Activated effector memory CD4-positive, alpha-beta T cell treated with Interleukin-2 at 50 U/mL for 16 hours (primary cell): ENCODE measurements at places on chromosomes 16 and 17.

GRCh38 chr16:80390046-80390445, 150.7 kb upstream of the DYNLRB2 start:
- no peak for DNase-seq

GRCh38 chr17:63289931-63290330, 156.2 kb downstream of the CYB561 start:
- no peak for DNase-seq

GRCh38 chr17:40448213-40448638, 5.0 kb downstream of the IGFBP4 start:
- DNase-seq: no peak

DNA sequence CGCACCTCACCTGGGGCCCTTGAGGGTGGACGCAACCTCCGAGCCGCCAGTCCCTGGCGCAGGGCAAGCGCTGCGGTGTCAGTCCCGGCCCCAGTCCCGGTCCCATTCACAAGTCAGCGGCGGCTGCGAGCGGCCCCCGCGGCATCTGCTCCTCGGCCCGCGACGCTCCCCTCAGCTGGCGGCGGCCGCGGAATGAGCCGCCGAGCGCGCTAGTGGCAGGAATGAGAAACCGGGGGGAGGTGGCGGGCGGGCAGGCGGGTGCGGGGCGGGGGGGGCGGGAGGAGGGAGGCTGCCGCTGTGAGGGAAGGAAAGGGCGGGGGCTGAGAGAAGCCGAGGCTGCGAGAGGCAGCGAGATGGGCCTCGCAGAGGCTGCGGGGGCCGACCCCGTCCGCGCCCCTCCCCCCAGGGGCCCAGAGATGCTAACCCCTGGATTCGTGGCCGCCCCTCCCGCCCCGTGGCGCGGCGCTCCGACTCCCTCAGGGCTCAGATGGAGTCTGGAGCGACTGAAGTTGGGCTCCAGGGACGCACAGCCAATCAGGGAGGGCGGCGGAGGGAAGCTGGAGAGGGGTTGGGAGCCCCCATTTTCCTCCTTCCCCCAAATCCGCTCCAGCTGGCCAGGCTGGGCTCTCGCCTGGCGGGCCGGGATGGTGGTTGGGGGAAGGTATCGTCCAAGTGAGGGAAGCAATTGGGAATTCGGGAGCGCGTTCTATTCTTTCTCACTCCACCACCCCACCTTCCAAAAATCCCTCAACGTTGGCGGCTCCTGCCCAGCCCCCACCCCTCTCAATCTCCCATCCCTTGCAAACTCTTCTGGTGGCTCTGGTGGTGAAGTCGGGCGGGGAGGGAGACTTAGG, at the start of gene CDH11:
CDH11 (minus strand) TSS at position 194 of the 854 bp plus-strand sequence. CDS start 117,194 bp downstream, outside the sequence.
- no peak for DNase-seq

DNA sequence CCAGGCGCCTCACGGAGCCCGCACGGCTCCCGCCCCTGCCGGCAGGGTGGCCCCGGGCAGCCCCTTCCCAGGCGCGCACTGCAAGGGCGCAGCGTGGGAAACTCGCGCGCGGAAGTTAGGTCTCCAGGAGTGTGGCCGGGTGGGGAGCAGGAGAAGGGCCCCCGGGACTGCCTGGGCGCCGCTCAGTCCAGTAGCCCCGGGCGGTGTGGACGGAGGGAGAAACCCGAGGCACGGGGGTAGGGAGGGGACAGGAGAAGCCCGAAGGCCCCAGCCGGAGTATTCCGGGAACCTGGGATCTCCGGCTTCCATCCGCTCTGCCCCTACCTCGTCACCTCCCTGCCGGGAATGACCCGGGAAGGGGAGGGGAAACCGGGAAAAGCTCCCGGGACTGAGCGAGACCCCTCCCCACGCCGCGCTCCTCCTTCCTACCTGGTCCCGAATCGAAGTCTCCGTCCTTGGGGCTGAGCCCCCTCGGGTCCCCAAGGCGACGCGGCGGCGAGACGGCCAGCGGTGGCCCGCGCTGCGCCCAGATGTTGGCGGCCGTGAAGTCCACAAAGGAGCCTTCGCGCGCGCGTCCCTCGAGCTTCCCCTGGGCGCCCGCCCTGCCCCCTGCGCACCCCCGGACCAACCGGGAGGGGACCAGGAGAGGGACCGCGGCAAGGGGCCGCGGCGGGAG, 418 bp downstream of the SOCS3 start:
- no peak for DNase-seq

GRCh38 chr17:47945529-47946508, 4.4 kb downstream of the PNPO start:
- no peak for DNase-seq

GRCh38 chr17:50949989-50950877, 84.1 kb upstream of the TOB1 start:
- peak; percentile 44 for DNase-seq

GRCh38 chr16:82119405-82119804, 50.6 kb downstream of the MPHOSPH6 start:
- DNase-seq: no peak

DNA sequence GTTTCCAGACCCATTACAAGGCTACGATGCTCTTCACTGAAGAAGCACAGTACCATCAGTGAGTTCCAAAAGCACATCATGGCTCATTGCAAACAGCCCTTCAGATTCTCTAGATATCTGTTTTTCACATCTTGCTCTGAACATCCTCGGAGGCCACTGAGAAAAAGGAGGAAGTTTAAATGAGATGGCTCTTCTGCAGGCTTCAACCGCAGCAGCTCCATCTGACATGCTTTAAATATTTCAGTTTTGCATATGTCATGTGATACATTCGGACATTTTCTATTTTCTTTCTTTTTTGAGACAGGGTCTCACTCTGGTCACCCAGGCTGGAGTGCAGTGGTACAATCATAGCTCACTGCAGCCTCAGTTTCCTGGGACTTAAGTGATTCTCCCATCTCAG, 396.8 kb downstream of the NPIPA8 start:
- DNase-seq: no peak

- DNase-seq: no peak
Measured at GRCh38 chr17:76742958-76743357, 5.0 kb downstream of the MFSD11 start.

DNA sequence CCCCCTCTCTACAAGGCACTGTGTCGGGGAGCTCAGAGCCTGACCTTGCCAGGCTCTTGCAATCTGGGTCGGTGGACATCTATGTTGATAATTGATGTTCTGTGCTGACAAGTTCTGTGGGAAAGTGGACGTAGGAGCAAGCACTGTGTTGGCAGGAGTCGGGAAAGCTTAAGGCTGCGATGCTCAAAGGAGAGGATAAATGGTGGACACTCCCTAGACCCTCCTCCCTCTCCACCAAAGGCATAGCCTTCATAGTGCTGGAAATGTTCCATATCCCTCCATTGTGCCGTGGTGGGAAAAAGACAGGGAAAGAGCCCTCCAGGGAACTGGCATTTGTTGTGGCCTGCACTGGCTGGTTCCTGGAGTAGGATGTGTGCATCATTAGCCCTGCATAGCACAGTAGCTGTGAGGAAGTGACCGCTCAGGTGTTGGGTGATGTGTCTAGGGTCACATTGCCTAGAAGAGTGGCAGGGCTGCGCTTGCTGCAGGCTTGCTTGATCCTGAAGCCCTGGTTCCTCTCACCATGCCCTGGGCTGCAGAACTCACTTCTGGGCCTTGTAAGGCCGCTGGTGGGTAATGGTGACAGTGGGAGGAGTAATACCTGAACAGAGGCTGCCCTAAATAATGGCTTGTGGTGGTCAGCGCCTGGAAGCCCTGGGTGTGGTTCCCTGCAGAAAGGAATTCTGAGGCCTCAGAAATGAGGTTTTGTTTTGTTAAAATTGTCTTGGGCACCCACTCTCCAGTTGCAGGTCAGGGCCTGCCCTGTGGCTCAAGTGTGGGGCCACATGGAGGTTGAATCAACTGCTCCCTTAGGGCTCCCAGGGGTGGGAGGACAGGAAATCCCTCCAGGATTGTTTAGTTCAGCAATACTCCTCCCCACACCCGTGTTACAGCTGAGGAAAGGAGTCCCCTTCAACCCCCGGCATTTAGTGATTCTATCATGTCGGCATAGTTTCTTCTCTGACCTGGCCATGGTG, 62.6 kb downstream of the KSR1 start:
- no peak for DNase-seq

DNA sequence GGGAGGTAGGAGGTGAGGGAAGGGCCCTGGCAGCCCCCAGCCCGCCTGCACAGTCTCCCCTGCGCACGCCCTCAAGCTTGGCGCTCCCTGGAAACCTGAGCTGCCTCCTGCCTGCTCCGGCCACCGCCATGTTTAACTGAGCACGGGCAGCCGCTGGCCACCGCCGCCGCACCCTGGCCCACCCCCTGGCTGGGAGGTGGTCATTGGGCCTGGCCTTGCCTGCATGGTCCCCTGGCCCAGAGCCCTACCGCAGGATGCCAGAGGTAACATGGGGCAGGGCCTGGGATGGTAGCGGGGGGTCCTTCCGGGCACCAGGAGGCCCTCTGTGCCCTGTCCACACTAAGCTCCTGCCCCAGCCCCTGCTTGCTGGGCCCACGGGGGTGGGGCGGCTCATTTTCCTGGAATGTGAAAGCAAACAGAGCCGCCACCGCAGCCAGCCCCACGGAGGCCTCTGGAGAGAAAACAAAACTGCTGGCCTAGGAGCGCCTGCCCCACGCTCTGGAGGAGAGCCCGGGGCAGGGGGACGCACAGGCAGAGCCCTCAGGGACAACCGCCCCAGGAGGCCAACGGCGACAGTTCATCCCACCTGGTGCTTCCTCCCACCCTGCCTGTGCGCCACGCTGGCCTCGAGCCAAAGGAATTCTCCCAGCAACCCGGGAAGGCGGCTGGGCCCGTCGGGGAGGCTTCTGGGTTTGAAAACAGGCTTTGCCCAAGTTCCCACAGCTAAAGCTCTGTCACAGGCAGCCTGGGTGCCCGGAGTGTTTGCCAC, 8.9 kb downstream of the NHERF2 start:
- DNase-seq: no peak

DNA sequence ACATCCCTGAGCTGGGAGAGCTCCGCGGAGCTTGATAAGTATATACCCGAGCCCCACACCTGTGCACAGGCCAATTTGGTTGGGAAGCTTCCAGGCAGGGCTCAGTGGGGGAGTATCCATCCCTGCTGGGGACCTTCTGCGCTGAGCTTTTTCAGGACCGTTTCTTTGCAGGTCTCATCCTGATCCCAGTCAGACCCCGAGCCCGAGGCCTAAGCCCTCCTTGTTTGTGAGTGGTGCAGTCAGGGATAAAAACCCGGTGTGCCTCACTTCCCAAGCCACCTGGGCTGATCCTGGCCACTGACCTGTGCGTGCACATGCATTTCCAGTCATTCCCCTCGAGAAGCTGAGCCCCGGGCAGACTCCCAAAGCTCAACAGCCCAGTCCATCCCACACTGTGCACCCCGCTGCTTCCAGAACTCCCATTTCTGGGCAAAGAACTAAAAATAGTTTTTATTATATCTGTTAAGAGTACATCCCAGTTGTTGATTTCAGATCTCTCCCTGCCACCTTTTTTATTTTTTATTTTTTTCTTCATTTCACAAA, 27.3 kb upstream of the NAT9 start:
- no peak for DNase-seq

GRCh38 chr17:73099511-73099910, 7.0 kb upstream of the SLC39A11 start:
- no peak for DNase-seq

DNA sequence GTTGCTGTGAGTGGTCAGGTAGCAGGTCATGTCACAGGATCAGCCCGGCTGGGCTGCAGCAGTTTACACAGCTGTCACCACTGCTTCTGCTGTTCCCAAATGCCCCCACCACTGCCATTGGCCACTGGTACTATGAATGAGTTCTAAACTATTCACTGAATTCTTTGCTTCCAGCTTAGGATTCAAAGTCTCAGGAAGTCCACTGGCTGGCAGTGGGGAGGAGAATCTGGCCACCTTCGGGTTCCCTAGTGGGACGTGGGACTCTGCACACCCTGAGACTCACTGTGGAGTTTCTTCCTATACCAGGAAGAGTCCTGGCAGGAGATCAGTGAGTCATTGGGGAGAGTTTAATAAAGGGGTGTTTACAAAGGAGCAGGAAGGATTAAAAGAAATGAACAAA, 6.9 kb downstream of the MT1X start:
- no peak for DNase-seq

- DNase-seq: no peak
Measured at GRCh38 chr17:59002126-59002525, 104.6 kb downstream of the TRIM37 start.

DNA sequence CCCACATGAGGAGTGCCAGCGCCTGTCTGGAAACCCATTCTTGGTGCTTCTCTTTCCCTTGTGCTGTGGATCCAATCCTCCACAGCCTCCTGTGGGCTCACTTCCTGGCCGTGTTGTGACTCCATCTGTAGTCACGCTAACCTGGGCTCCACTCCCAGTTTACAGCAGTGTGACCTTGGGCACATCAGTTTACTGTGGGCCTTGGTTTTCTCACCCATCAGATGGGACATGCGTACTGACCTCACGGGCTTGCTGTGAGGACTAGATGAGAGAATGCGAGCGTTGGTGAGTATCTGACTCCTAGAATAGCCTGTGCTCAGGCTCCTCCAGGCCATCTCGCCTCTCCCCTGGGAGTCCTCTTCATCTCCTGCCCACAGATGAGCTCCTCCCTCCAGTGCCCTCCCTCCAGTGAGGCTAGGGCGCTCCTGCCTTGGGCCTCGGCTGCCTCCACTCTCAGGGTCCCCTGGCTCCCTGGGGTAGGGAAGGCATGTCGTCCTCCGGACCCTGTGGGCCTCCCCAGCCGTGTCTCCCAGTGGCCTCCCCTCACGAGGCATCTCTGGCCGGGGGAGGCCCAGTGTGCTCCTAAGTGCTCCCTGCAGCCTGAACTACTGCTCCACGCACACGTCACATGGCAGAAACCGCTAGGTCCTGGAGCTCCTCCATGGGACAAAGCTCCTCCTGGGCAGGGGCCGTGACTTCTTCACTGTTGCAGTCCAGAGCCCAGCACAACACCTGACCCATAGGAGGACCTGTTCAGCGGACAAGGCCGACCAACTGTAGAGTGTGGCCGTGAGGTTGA, 5.2 kb upstream of the FOXJ1 start:
- DNase-seq: no peak

GRCh38 chr16:5634666-5635180, 537.1 kb upstream of the EEF2KMT start:
- DNase-seq: no peak

GRCh38 chr16:11611871-11612664, 25.3 kb upstream of the LITAF start:
- no peak for DNase-seq

GRCh38 chr17:51154176-51154575, 817 bp downstream of the NME1 start:
- DNase-seq: no peak

GRCh38 chr17:7260151-7260550, 2.1 kb downstream of the CLDN7 start:
- no peak for DNase-seq

DNA sequence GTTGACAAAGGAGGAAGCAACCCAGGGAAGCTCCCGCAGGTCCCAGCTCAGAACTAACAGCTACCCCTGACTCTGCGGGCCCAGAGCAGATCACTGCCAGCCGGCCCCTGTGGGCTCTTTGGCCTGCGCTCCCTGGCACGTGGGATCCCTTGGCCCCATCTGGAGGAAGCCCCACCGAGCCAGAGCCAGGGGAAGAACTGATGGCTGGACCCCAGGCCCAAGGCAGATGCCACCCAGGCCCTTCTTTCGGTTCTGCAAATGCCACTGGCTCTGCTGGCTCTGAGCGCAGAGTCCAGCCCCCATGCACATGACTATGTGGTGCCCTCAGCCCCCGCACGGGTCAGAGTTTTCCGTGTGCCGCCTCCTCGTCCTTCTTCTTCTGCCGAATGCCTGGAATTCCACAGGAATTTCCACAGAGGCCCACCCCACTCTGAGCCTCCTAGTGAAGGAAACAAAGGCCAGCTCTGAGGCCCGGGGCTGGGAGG, 35.8 kb upstream of the SNN start:
- DNase-seq: no peak

GRCh38 chr17:48588528-48588927, 1.5 kb downstream of the HOXB3 start:
- DNase-seq: no peak
